M059J (cell line): ENCODE measurements at places on chromosomes 13 and 19. TPM values are rescaled to one million over a fixed set of nuclear protein-coding genes. Genes with fewer than 3 reads are reported as not detected.
A peak's percentile ranks its signal among the peaks of the same experiment; 100 is the strongest.

The VSTM2B gene
- not detected in 2 replicates for total RNA-seq

GRCh38 chr19:13959141-13959961 lies 7.0 kb downstream of the DCAF15 start:
- DNase-seq, result no peak

GRCh38 chr13:27170516-27171243 lies 931 bp downstream of the USP12 start:
- DNase-seq, result peak; percentile 57

DNA sequence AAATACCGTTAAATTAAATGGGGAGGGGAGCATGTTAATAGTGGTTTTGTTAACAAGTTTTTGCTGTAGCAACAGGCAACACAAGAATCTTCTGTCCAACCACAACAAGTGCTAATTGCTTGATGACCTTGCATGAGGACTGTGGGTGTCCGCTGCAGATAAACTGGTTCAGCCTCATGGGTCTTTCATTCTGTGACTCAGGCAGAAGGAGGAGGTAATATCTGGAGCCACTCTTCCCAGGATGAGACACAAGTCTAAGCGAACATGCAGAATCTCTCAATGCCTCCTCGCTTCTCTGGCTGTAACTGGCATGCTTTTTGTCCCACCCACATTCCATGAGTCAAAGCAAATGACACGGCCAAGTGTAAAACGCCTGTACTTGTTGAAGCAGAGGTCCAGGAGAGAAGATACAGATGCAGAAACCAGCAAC lies 56.6 kb upstream of the MYO16 start:
- DNase-seq, result no peak
